ENCODE measurements at places on chromosomes 16 and 17.
A peak's percentile ranks its signal among the peaks of the same experiment; 100 is the strongest.

GRCh38 chr16:88360999-88361398 lies 21.8 kb upstream of the ZNF469 start:
- DNase-seq = no peak

DNA sequence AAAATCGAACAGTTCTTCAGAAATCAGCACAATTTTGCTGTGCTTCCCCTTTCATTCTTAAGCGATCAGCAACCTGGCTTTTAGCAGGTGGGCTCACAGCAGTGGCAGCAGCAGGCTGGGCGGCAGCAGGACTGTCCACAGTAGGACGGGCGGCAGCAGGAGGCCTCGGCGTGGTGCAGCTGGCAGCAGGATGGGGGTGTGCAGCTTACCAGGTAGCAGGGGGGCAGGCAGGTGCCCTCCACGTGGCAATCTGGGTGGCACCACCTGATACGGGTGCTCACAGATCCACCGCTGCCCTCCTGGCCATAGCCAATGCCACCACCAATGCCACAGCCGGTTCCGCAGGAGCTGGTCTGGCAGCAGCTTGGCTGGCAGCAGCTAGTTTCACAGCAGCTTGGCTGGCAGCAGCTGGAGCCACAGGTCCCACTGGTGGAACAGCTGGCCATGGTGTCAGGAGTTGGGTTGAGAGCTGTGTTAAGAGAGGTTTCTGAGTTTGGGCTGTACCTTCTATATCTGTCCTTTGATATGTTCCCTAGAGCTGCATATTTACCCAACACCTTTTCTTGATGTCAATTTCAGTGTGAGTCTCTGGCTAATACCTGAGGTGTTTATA lies at the start of gene KRTAP1-4:
Gene KRTAP1-4, minus strand, starts transcription at position 563 of the 613 bp plus-strand sequence. Its CDS starts 117 bp downstream, at position 446.
- DNase-seq = no peak

DNA sequence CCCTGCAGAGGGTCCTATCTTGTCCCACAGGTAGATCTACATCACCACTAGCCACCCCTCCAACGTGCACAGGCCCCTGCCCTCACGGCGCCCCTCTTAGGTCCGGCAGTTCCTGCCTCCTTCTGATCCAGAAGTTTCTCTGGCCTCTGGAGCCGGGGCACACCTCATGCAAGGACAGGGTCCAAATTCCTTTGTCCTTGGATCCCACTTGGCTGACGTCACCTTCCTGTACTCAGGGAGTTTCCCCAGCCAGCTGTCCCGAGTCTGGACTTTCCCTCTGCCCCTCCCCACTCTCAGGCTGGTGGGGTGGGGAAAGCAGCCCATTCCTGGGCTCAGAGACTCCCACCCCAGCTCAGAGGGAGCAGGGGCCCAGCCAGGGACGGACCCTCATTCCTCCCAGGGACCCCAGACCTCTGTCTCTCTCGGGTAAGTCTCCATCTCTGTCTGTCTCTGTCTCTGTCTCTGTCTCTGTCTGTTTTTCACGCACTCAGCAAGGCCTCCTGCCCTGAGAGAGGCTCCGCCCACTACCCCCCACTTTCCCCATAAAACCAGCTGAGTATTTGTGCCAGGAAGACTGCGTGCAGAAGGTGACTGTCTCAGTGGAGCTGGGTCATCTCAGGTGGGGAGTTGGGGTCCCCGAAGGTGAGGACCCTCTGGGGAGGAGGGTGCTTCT lies at the start of gene IL32:
Gene IL32, plus strand, starts transcription at position 572 of the 673 bp plus-strand sequence. CDS start 172 bp downstream, outside the sequence.
- DNase-seq = no peak

- no peak for DNase-seq
These were observed 7.4 kb downstream of the TELO2 start for GRCh38 chr16:1500465-1501150.

- DNase-seq = no peak
These were observed 11.6 kb downstream of the DPEP1 start for GRCh38 chr16:89624777-89625761.

DNA sequence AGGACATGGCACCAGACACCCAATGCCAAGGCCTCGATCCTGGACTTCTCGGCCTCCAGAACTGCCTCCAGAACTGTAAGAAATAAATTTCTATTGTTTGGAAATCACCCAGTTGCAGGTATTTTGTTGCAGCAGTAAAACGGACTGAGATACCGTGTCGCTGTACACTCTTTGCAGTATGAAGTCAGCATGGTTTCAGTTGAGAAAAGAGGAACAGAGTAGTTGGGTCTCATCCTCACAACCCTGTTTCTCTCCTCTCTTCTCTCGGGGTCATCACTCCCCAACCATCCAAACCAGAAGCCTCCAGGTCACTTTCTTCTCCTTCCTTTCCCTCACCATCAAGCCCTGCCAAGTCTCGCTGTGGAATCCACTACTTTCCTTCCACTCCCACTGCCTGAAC lies 77.8 kb downstream of the ADCY9 start:
- no peak for DNase-seq

- DNase-seq = peak; percentile 77
These were observed 196.1 kb downstream of the GSG1L start for GRCh38 chr16:27867122-27868110.

DNA sequence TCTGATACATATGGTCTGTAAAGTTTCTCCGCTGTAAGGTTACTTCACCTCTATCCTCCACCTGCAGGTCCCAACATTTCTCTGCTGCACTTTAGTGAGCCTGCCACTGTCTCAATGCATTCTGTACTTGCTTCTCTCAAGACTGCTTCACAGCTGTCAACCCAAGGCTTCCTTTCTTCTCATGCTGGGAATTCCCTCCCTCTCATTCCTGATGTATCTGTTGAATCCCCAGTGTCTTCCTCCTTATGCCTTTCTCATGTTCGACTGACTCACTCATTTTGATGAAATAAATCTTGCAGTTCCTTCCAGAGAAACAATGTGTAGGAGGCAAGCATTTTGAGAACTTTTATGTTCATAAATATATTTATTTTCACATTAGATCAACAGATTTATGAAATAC lies 288.3 kb downstream of the CNTNAP4 start:
- DNase-seq = no peak

- DNase-seq = peak; percentile 72
These were observed 26.5 kb upstream of the C16orf87 start for GRCh38 chr16:46857368-46857945.

DNA sequence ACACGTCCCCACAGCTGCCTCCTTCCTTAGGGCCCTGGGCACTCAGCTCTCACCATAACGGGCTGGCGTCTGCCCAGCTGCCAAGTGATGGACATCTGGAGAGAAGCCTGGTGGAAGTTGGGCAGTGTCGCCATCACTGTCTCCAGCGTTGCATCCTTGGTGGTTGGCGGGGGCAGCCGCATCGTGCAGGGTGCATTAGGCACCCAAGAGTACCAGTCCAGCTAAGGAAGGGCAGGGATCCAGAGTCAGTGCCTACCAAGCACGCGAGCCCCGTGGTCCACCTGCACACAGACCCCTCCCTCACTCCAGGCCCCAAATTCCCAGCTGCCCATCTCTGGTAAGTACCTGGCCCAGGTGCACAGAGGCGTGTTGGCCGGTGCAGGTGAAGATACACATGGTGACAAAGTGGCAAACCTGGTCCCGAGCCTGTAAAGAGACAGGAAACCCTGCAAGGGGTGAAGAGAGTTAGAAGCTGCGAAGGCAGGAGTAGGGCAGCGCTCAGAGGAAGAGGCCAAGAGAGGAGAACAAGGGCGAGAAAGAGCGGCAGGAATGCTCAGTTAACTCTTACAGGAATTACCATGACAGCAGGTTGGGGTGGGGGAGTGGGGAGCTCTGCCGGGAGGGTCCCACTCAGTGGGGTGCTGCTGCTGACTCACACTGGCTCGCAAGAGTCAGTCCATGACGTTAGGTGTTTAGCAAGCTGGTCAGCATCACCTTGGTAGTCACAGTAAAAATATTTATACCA lies 9.5 kb downstream of the ALOX15 start:
- DNase-seq = no peak

GRCh38 chr16:86406056-86406455 lies 104.3 kb upstream of the FOXF1 start:
- no peak for DNase-seq

- DNase-seq = no peak
These were observed 142.3 kb upstream of the ZFHX3 start for GRCh38 chr16:73190256-73190655.

DNA sequence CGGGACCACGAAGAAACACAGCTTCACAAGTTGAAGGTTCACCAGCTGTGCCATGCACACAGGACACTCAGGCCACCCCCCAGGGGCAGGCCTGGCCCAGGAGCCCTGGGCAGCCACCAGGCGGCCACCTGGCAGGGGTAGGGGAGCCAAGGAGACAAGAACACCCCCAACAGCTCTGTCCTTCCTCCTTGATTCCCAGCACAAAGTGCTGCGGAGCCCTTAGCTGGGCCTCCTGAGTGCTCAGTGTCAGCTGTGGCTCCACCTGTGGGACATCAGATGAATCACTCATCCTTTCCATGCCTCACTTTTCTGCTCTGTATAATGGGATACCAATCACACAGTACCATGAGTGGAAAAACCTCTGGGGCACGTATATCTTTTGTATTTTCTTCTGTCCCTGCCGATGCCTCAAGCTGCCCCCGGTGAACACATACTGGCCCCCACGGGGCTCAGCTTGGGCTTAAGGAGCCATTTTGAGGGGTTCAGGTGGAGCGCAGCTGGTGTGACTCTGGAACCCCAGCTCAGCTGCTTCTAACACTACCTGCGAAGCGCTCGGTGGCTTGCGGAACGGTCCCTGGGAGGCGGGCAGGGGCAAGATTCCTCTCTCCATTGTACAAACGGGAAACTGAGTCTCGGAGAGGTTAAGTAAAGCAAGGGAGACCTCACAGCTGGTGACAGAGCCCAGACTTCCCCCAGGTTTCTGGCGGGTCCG lies 12.0 kb downstream of the GALK1 start:
- DNase-seq = peak; percentile 70

GRCh38 chr16:84815462-84815861 lies 4.3 kb upstream of the CRISPLD2 start:
- DNase-seq = no peak

- DNase-seq = no peak
These were observed 24.8 kb upstream of the ARHGAP23 start for GRCh38 chr17:38403491-38403890.

GRCh38 chr17:50465635-50466034 lies 3.0 kb downstream of the CHAD start:
- no peak for DNase-seq

GRCh38 chr17:77210331-77210730 lies 69.6 kb downstream of the SEC14L1 start:
- peak; percentile 31 for DNase-seq

DNA sequence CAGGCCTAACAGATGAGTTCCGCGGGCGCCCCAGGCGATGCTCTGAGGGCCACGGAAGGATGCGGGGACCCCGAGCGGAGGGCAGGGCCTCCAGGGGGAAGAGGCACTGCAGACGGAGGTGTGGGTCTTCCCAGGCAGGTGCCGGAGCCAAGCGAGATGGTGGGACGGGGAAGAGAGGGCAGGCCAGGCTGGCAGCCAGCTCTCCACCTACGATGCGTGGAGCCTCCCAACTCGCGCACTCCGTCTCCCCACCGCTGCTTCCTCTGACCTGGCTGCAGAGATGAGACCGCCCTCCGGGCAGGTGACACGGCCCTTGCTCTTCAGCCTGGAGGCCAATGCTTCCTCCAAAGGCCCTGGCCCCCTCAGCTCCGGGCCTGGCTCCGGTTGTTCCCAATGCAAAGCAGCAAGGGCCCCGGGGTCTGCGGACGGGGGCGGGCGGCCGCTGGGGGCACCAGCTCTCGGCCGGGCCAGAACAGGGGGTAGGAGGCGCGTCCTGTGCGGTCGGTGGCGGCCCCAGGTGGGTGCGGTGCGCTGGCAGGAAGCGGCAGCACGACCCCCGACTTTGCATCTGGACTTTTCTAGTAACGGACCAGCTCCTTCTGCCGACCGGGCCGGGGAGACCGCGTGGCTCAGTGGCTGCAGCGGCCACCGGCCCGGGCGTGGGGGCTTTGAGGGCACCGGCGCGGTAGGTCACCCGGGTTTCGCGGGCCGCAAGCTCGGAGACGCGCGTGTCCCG lies 1.5 kb upstream of the SOX8 start:
- no peak for DNase-seq

GRCh38 chr16:49763826-49764225 lies 92.1 kb downstream of the ZNF423 start:
- no peak for DNase-seq

DNA sequence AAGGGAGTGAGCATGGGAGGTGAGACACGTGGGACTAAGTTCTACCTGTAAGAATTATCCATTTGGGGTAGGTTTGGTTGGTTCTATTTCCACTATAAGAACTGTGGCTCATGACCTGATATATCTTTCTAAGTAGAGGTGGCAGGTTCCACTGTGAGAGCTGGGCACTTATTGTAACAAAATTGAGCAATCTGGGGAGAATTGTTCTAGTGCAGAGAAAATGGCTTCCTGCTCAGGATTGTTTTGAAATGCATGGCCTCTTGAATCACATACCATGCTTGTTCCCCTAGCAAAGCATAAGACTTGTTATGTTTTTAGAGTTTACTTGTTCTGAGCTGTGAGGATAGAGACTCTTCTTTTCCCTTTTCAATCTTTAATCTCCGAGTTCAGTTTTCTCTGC lies 125.9 kb downstream of the MAP2K6 start:
- no peak for DNase-seq

- no peak for DNase-seq
These were observed 13.9 kb downstream of the MAP2K4 start for GRCh38 chr17:12034538-12034937.

GRCh38 chr17:31058976-31059375 lies 35.8 kb upstream of the NF1 start:
- no peak for DNase-seq

DNA sequence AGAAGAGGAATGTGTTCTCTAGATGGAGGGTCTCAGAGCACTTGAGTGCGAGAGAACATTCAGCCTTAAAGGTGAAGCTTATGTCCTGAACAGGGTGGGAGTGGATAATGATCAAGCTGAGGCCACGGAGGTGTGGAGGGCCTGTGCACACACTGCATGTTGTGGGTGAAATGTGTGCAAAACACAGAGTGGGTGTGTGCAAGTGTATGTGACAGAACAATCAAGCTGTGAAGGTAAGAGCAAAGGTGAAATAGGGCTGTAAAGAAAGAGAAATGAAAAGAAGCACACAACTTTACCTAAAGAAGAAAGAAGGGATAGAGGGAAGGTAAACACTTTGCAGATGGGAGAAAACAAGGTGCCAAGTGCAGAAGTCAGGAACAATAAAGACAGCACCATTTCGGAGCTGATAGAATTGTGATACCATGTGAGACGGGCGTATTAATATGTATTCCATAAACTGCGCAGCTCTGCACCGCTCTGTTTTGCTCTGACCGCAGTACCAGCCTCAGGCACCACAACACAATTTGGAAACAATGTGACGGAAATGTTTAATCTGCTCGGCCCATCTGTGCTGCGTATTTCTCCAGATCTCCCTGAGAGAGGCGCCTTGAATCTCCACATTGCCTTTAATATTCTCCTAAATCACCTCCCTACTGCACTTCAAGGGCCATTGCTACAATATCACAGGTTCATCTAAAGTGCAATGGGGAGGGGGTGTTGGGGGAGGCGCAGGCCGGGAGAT lies 40.6 kb downstream of the SNX11 start:
- no peak for DNase-seq
